ENCODE measurements at places on chromosomes 12 and 14.
A peak's percentile ranks its signal among the peaks of the same experiment; 100 is the strongest.

DNA sequence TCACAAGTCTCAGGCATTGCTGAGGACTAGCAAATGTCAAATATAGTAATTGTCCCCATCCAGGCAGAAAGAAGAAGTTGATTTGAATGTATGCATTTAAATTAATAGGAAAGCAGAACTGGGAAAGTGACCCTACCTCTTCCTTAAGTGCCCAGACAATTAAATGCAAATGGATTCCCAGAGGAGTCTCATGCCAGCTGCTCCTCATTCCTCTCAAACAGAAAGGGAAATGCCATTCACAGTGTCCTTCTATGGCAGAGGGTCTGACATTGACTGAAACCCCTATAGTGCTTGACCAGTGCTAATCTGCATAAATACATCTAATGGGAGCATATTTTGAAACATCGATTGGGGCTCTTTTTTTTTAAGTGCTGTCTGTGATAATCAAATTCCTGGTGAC is 292.4 kb upstream of the SEL1L start:
- no peak for ATAC-seq

DNA sequence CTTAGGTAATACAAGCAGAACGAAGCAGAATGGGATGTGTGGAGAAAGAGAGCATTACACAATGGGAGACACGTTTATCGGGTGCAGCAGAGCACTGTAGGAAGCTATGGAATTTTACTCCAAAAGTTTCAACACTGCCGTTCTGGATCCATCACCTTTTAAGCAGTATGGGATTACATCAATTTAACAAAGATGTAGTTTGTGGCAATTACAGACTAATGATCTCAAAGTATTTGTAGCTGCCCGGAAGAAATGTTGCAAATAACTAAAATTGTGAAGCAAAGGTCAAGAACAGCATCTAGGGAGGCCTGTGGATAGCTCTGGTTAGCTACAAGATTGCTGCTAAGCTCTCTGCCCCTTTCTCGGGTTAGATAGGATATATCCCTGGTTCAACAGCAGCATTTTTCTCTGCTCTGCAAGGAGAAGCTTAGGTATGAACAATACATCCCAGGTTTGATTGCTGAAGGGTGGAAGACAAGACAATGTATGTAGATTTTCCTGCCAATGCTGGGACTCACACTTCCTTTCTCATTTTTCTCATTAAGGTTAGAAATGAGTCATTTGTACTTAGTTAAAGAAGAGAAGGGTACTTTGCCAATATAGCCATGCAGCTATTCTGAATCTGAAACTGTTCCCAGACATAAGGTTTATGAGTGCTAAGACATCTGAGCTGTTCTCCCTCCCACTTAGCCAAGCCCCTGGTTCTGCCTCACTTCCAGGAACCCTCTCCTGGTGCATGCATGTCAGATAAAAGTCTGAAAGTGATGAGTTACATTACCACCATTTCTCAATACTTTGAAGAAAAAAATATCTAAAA is 75.0 kb upstream of the HIF1A start:
- ATAC-seq: peak; percentile 72

- no peak for ATAC-seq
These were observed 1.7 kb upstream of the RAD52 start for GRCh38 chr12:951176-951575.

- ATAC-seq: no peak
These were observed 1.9 kb downstream of the ASCL1 start for GRCh38 chr12:102959391-102959790.

- peak; percentile 18 for ATAC-seq
These were observed 711 bp downstream of the MARS1 start for GRCh38 chr12:57488402-57489156.

- no peak for ATAC-seq
These were observed 7.1 kb downstream of the ASB2 start for GRCh38 chr14:93969082-93969828.

- no peak for ATAC-seq
These were observed 478.0 kb downstream of the RMST start for GRCh38 chr12:97940629-97941028.

- no peak for ATAC-seq
These were observed 14.2 kb upstream of the PLEKHA5 start for GRCh38 chr12:19115285-19115684.

- no peak for ATAC-seq
These were observed 89.4 kb downstream of the NT5DC3 start for GRCh38 chr12:103751600-103751999.

DNA sequence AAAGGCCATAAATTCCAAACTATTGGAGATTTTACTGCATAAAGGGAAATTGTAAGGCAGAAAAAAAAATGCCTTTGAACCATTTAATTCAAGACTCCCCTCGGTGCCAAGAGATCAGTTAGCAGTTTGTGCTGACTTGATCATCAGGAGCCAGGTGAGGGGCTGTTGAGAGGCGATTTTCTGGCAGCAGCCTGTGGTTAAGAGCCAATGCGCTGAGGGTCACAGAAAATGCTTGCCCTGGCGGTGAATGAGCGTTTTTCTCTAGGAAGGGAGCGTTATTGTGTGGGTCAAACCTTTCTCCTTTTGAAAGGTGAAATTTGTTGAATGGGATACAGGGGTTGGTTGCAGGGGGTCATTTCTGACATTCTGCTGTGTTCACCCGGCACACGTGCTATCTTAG is 4.7 kb downstream of the SRRM4 start:
- no peak for ATAC-seq

DNA sequence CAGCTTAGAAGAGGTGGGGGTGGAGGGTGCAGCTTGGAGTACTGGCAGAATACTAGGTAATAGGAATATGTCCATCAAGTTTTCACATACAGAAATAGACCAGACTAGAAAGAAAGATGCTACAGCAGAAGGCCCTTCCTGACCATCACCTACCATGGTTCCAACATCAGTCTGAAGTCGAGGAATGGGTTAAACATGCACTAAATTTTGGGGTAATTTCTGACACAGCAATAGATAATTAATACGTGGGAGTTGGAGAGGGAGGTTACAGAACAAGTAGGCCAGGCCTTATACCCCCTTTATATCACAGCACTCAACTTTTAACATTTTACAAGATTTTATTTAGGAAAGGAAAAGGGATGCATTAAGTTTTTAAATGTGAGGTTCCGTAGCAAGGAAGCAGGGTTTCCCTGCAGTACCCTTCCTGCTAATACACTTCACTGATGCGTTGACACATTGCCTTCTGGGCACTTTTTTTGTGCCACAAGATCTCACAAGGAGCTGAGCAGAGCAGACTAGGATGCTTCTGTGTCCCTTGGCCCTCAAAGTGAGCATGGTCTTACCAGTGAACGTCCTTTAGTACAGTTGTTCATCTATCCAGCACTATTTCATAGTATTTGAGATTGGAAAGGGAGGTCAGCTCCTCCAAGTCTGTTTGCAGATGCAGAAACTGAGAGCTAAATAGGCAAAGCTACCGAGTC is 50.8 kb downstream of the EID3 start:
- no peak for ATAC-seq

- no peak for ATAC-seq
These were observed 136.7 kb upstream of the LRIG3 start for GRCh38 chr12:59056966-59057365.

GRCh38 chr12:128929057-128929456 is 75.8 kb downstream of the GLT1D1 start:
- no peak for ATAC-seq

DNA sequence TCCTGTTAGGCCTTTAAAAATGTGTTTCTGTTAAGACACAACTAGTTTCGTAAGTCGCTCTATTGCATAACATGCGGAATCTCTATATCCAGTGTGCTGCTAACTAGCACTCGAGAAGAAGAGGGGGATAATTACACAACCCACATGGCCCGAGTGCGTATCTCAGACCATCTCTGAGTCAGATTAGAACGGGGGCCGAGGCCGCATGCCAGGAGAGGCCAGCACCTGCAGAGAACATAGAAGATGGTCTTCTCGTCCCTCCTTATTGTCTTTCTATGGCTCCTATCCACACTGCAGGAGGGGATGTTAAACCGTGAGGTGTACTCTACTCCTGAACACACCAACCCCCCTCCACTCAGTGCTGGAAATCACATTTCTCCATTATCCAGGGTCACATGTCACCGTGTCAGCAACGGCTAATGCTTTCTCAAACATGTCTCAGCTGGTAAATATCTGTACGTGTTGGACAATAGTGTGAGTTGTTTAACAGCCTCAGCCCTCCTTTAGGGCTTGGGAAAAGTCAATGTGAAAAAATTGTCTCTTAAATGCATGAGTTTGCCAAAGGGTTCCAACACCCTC is 56.3 kb downstream of the CCDC88C start:
- ATAC-seq: no peak

DNA sequence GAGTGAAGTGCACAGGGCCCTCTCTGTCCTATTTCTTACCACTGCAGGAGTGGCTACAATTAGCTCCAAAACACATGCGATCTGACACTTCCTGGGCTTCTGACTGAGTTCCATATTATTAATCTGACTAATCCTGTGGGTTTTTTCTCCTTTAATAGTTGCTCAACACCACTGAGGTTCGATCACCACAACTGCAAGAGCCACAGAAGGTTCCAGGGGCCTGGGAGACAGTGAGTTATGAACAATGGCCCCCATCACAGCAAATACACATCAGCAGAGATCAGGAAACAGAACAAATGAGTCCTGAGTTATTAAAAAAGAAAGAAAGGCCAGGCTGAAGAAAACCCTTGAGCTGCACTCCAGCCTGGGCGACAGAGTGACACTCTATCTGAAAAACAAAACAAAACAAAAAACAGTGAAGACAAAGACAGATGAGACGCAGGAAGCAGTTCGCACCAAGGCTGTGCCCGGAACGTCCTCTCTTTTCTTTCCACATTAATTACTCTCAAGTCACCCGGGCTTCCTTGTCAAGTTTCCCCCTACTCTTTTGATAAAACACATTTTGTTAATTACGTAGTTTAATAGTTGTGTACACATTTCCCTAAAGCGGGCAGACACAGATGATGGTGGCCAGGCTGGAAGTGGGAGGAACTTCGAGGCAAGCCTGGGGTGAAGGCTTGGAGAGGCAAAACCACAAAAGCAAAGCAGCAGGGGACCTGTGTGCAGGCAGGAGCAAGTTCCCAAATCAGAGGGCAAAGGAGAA is 42.7 kb downstream of the CDC42BPB start:
- no peak for ATAC-seq

DNA sequence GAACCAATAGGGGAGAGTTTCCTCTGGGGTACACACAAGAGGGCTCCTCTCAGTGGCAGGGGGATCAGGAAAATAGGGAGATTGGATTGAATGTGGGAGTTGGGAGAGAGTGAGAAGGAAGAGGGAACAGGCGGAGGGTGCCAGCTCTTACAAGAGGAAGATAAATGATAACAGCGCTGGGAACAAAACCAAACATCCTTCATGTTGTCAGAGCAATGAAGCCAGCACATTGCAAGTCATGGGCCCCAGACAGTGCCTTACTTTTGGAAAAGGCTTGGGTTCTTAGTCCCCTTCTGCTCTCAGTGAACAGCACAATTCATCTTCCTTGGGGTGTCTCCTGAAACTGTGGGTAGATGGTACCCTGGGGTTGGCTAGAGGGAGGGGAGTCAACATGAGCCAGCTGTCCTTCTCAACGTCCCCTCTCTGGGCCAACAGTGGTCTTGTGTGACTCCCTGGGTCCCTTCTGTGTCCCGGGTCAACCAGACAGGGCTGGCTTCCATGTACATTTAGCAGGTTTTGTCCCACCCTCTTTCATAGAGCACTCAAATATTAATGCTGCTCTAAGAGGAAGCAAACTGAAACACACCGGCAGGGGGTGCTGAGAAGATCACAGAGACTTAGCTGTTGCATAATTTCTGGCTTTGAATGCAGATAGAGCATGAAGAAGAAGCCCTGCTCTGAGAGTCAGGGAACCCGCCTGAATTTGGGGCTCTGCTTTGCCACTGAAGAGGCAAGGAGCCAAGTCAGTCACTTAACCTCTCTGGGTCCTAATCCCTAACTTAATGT is 138.5 kb downstream of the ESRRB start:
- ATAC-seq: peak; percentile 36

DNA sequence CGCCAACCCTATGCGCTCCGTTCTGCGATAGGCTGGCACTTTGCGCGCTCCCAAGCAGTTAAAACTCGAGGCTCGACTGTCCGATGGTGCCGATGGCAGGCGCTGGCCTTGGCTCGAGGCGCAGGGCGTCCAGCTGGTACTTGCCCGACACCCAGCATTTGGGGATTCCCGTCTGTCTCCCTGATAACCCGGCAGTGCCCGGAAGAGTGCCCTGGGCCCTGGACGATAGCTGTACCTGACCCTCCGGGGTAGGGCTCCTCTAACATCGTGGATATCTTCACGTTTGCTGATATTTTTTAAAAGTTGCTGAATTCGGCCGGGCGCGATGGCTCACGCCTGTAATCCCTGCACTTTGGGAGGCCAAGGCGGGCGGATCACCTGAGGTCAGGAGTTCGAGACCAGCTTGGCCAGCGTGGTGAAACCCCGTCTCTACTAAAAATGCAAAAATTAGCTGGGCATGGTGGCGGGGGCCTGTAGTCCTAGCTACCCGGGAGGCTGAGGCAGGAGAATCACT is 908 bp upstream of the WIF1 start:
- ATAC-seq: no peak
